ENCODE measurements at places on chromosomes 7 and 10.

DNA sequence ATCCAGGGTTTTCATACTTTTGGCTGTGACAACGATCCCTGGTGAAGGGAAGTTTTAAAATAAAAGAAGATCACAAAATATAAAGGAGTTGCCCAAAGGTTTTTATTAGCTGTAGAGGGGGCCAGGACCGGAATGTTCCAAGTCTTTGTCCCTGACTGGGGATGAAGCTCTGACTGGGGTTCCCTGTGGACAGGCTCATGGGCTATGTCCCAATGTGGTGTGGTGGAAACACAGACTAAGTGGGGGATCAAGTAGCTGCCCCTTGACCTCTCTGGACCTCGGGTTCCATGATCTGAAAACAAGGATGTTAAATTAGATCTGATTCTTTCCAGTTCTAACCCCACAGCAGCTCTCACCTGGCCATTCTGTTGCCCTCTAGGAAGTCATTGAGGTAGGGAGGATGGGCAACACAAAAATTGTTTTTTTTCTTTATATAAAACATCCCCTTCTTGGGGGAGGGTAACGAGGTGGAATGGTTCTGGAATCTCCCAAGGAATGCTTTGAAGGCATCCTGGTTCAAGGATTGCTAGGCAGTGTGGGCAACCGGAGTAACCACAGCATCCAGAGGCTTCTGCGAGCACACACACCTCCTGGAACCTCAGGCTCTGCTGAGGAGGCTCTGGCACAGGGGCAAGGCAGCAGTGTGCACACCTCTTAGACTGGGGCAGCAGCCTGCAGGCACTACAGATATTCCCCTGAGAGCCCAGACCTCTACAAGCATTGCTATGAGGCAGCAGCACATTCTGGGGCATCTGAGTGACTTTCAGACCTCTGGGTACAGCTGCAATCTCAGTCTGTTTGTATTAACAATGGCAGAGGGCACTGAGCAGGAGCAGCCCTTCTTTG lies 21.4 kb upstream of the CRYGN start:
- DNase-seq: peak; percentile 22

- no peak for DNase-seq
Measured at GRCh38 chr10:104096692-104097091, 11.0 kb upstream of the COL17A1 start.

DNA sequence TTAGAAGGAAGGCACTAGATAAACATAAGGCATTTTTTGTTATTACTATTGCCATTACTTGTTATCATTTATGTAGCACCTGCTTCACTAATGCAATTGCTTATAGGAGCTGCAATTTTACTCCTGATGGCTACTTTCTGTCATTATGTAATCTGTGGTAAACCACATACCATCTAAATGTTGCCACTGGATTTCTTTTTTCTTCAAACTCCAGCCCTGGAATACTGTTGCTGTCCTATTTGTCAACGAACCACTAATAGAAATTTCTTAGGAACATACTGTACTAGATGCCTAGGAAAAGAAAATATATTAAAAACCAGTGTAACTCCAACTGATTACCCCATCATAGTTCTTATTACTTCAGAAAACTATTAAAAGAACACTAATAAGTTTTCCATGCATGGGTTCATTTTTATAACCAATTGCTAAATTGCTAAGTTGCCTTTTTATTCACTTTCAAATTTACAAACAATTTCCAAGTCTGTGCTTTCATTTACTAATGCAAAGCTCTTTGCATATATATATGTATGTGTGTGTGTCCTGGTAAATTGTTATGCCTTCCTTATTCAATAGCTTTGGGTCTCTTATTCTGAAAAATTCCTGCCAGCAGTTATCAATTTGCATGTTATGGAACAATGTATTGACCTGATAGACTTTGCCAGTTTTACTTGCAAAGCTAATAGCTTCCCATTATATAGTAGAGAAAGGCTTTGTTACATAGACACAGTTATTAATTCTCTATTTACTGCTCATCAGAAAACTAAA lies 287.4 kb downstream of the EXOC4 start:
- DNase-seq: no peak

DNA sequence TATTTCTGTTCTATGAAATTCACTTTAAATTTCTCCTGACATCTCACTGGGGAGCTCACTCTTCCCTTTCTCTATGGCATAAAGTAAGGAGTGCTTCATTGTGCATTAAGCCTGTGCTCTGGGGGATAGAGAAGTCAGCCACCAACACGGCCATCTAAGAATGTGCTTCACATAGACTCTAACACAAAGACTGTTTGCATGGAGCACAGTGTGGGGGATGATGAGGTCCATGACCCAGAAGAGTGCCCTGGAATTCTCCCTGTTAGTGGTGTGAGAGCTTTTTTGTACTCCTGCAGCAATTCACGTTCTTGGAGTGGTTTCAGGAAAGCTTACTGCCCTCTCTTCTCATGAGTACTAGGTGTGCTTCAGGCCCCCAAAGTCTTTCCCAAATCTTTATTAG lies 43.9 kb upstream of the PDZD8 start:
- DNase-seq: no peak

DNA sequence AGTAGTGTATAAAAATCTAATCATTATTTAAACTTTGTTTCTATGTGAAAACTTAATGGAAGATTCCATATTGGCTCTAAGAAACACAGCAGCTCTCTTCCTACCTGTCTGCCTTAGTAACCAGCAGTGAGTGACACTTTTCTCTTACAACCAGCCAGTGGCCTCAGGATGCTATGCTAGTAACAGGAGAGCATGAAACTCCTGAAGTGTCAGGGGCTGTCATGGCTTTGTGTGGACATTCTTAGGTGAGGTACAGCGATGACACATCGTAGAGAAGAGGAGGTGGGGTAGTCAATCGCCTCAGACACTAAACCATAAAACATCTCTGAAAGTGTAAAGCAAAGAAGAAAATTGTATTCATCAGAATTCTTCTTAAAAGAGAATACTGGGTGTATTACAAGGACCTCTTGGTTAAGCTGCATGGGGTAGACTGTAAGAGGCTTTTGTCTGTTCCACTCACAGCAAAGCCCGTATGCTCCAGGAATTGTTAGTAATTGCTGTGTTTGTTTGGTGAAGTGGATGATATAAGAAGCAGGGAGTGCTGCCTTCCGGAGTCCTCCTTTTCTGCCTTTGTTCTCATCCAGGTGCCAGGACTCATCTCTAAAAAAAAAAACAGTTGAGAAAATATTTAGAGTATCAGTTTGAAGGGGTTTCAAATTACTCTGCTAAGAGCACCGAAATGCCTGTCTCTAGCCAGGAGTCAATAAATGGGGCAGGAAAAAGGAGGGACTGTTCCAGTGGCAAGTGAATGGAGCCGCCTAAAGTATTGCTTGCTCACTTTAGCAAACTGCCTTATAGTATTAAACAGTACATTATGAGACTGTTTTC lies 518.8 kb downstream of the CNTNAP2 start:
- no peak for DNase-seq

GRCh38 chr10:59175538-59176240 lies 754 bp upstream of the PHYHIPL start:
- DNase-seq: no peak

DNA sequence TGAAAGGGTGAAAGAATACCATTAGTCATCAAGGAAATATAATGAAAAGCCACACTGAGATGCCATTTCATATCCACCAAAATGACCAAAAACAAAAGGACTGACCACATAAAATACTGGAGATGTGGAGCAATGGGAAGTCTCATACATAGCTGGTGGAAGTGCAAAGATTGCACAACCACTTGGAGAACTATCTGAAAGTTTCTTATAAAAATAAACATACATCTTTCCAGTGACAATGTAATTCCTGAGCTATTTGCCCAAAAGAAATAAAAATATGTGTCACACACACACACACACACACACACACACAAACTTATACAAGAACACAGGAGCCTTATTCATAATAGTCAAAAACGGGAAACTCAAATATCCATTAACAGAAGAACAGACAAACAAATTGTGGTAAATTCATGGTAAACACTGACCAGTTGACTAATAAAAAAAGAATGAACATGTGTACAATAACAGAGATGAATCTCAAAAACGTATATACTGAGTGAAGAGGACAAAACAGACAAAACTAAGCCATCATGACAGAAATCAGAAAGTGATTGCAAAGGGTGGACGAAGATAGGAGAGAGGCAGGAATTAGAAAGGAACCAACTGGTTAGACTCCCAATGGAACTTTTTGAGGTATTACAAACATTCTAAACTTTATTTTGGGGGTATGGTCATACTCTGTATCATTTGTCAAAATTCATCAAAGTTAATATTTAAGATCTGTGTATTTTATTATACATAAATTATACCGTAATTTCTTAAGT lies 21.5 kb downstream of the WASL start:
- DNase-seq: peak; percentile 96

- DNase-seq: peak; percentile 79
Measured at GRCh38 chr7:54932818-54933543, 85.8 kb upstream of the EGFR start.

GRCh38 chr7:150657526-150657925 lies 25.3 kb upstream of the GIMAP6 start:
- DNase-seq: no peak

DNA sequence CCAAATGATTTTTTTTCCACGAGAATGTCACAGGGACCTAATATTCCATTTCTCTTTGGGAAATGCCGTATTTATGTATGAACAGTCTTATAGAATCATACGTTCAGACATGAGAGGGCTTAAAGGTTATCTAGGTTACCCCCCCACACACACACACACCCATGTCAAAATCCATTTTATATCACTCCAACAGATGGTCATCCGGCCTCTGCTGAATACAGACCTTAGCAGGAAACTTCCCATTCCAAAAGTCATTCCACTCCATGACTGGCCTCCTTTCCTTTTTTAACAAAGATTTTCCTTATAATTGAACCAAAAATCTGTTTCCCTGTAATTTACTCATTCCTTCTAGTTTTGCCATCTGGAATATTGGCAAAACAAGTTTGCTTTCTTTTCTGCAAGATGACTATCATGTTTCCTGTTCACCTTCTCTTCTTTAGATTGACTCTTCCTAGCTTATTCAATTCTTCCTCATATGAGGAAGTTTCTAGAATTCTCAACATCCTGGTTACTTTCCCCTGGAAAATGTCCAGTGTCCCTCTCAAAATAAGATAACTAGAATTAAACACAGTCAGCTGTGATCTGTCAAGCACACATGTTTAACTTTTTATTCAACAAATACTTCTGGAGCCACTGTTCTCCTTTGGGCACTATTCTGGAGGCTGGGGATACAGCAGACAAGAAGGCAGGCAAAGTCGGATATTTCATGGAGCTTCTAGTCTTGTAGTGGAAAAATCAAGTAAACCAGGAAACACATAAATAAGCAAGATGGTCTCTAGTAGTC lies 276.5 kb upstream of the LRGUK start:
- DNase-seq: no peak

- DNase-seq: peak; percentile 8
Measured at GRCh38 chr10:76049581-76050290, 618.3 kb downstream of the LRMDA start.

GRCh38 chr7:76505168-76506080 lies 4.9 kb upstream of the UPK3B start:
- no peak for DNase-seq

GRCh38 chr7:29557954-29558353 lies 5.7 kb upstream of the PRR15 start:
- no peak for DNase-seq

DNA sequence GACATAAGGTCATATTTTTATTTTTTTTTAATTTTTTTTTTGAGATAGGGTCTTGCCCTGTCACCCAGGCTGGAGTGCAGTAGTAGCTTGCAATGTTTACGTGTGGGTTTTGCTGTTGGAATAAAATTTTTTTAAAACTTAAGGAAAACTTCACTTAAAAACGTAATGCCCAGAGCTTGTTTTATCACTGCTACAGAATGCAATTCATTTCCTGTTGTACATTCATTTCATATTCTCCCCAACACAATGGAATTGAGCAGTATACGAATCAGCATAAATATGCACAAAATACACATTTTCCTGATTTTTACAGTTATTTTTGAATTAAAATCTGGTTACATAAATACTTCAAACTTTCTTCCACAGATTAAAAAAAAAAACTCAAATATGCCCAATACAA lies 40.3 kb downstream of the RSU1 start:
- DNase-seq: peak; percentile 37

DNA sequence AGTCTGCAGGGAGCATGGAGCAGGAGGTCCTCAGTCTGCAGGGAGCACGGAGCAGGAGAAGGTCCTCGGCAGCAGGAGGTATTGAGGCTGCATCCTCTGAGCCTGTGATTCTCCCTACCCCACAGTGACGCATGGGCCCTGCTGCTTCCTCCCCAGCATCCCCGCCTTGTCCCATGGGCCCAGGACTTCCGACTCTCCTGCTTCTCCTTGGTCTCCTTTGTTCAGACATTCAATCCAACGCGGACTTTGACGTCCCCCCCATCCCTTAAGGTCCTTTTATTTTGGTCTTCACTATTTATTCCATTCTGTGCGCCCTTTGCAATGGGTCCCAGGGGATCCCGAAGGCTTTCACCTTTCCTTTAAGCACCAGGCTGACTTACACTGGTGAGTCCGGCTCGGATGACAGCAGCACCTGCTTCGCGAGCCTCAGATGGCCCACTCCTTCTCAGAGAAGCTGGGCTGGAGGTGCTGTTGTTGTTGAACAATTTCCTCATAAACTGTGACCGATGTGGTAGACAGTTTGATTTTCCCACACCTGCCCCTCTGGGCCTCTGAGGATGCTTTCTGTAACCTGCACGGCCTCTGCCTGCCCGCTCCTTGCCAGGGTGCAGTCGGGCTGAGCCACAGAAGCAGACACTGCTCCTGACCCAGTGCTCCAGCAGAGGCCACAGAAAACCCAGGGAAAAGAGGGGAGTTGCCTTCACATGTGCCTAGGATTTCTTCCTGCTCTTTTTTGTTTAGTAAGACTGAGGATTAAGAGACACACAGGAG lies 407.2 kb upstream of the SHH start:
- no peak for DNase-seq

GRCh38 chr10:6458814-6459213 lies 121.3 kb downstream of the PRKCQ start:
- no peak for DNase-seq

DNA sequence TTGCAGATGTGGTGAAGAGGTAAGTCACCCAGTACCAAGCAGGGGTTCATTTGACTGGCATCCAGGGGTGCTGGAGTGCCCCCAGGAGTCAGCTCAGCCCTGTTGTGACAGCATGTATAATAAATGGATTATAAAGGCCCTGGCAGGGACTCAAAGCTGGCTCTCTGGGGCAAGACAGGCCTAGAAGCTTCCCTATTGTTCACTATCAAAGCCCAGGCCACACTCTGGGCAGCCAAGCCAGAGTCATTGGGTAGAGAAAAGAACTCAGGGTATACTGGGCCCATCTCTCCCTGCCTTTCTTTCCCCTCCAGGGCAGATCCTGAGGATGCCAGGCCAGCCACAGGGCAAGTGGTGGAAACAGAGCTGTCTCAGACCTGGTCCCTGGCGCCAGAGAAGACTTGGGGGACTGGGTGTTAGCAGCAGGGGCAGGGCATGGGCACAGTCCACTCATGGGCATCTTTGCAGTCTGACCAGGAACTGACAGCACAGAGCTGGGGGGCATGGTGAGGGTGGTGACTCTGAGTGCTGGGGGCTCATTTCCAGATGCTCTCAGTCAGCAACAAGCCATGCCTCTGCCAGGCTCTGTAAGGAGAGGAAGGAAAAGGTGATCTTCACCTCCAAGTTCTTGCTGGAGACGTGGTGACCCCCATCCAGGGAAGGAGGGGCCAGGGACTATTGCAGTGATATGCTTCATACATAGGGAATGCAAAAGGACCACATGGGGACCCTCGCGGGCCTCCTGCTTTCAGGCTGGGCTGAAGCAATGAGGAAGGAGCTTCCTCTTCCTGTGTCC lies 11.7 kb downstream of the RBP3 start:
- DNase-seq: no peak

- DNase-seq: no peak
Measured at GRCh38 chr10:79449181-79450146, 4.0 kb upstream of the ZCCHC24 start.

- DNase-seq: no peak
Measured at GRCh38 chr7:155836216-155837125, 24.2 kb upstream of the SHH start.

Measured in EH (cell line).